ENCODE measurements at places on chromosomes 4 and X.

GRCh38 chr4:15683143-15683495 lies 1.5 kb downstream of the FAM200B start:
- H3K27ac ChIP-seq = no peak overlapping the region
- peaks cover 17% of the 10 kb centered on the region for H3K4me1 ChIP-seq
- no peaks in the 10 kb centered on the region for H3K27me3 ChIP-seq
- H3K36me3 ChIP-seq = peaks cover 13% of the 10 kb centered on the region
- DNase-seq = no peak

DNA sequence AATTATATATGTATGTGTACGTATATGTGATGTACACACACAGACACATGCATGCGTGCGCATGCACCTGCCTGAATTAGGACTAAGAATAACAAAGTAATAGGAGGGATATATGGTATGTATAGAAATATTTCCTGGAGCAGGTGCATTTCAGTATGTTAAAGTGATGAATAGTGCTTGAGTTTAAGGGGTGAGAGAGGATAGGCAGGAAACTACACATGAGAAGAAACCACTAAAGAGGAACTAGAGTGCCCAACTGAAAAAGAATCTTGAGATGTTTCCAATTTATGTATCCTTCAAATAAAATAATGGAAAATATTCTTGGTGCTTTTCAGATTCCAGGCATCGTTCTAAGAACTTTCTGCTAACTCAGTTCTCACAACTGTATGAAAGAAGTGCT lies 52.6 kb upstream of the UNC5C start:
- H3K36me3 ChIP-seq = no peaks in the 10 kb centered on the region
- DNase-seq = no peak
- no peaks in the 10 kb centered on the region for H3K4me1 ChIP-seq
- H3K27ac ChIP-seq = no peak overlapping the region
- H3K27me3 ChIP-seq = no peaks in the 10 kb centered on the region
- H3K4me3 ChIP-seq = no peak overlapping the region

GRCh38 chr4:10168151-10168550 lies 51.6 kb upstream of the WDR1 start:
- no peak for DNase-seq
- no peaks in the 10 kb centered on the region for H3K36me3 ChIP-seq
- H3K27me3 ChIP-seq = peaks cover 8% of the 10 kb centered on the region
- H3K4me1 ChIP-seq = no peaks in the 10 kb centered on the region
- H3K4me3 ChIP-seq = no peak overlapping the region

DNA sequence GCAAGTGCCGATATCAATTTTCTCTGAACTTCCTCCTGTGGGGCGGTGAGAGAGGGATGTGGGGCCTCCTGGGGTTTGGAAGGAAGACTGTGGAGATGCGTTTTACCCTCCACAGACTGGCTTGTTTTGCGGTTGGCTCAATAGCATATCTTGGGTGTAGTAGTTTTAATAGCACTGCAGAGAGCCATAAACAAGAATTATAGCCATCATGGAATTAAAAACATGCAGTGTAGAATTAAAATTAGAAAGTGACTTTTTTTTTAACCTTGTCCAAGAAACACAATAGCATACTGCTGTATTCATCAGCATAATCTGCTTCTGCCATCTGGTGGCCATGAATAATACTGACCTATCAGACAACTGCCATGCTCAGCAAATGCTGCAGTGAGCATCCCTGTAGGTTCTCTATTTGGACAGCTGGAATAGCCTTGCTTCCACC lies 47.3 kb upstream of the SCML1 start:
- peaks cover 4% of the 10 kb centered on the region for H3K27me3 ChIP-seq
- no peak overlapping the region for H3K27ac ChIP-seq
- no peak overlapping the region for H3K4me3 ChIP-seq
- H3K4me1 ChIP-seq = no peaks in the 10 kb centered on the region
- H3K36me3 ChIP-seq = no peaks in the 10 kb centered on the region
- DNase-seq = peak; percentile 0

GRCh38 chr4:128571747-128572146 lies 237.8 kb upstream of the JADE1 start:
- H3K4me3 ChIP-seq = no peak overlapping the region
- no peak overlapping the region for H3K27ac ChIP-seq
- peaks cover 5% of the 10 kb centered on the region for H3K27me3 ChIP-seq
- no peaks in the 10 kb centered on the region for H3K36me3 ChIP-seq
- H3K4me1 ChIP-seq = no peaks in the 10 kb centered on the region

DNA sequence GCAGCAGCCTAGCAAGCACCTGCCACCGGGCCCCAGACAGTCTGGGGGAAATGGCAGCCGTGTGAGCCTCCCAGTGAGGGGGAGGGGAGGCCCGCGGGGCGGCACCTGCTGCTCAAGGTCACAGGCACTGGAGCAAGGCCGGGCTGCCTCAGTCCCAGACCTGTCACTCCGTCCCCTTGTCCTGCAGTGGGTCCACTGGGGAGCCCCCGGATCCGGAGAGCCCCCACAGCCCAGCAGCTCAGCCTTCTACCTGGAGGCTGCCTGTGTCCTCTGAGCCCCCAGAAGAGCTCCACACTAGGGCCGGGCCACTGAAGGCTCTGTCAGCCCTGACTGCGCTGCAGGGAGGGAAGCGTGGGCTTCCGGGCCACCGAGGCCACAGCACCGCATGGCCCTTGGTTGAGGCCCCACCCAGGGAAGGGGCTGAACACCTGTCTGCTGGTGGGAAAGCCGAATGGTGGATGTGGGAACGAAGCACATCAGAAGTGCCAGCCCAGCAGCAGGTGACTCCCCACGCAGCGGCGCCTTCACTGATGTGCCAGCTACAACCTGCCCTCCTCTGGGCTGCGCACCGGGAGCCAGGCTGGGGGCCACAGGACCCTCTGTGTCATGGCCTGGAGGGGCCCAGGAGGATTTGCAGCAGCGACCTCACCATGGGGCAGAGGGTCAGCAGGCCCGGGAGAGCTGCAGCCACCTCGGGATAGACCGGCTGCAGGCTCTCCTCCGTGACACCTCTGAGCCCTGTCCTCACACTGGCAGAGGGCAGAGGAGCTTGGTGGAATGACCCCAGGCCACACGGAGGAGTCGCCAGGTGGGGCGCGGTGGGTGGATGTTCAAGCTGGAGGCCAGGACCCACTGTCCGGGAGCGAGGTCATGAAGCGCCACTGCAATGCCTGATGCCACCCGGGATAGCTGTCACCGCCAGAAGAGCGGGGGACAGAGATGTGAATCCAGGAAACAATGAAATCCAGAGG lies 35.0 kb upstream of the MXD4 start:
- H3K27ac ChIP-seq = peak overlapping the region; percentile 76
- H3K4me3 ChIP-seq = peak overlapping the region; percentile 50
- no peak for DNase-seq
- peaks cover 1% of the 10 kb centered on the region for H3K27me3 ChIP-seq
- H3K36me3 ChIP-seq = no peaks in the 10 kb centered on the region

DNA sequence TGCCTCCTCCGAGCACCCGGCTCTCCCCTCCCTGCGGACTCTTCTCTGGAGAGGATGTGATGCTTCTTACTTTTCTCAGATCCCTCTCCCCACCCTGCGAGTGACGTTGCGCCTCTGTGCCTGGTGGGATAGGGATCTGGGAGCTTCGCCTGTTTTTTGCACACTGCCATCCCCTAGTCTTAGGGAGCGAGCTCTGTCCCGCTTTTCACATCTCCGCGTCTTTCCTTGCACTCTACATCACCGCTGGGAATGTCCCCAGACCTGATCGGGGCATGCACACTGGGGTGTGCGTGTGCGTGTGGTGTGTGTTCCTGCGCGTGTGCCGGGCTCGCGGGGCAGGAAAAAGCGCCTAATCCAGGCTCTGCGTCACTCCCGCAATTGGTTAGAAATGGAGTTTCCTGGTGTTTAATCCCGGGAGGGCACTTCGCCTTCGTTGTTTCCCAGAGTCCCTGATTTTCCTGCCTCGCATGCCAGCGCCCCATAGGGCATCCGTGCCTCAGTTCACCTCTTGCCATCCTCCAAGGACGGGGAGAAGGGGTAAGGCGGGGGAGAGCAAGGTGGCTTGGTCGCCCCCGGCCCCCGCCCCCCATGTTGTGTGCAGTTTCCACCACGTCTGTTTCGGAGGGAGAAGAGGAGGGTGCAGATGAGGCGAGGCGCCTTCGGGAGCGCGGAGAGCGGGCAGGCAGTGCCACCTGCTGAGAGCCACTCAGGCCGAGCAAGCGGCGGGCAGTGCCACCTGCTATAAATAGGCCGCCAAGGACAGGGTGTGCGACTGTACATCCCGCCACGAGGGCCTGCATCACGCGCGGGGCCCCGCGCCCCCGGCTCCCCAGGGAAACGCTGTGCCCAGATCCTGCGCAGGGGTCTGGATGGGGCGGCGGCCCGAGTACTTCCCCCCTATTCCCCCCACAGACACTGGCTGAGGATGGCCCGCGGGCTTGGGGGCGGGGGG lies 759 bp upstream of the TBC1D1 start:
- H3K27me3 ChIP-seq = no peaks in the 10 kb centered on the region
- peaks cover 29% of the 10 kb centered on the region for H3K4me1 ChIP-seq
- H3K4me3 ChIP-seq = peak overlapping the region; percentile 90
- DNase-seq = peak; percentile 14
- H3K27ac ChIP-seq = peak overlapping the region; percentile 55
- no peaks in the 10 kb centered on the region for H3K36me3 ChIP-seq

DNA sequence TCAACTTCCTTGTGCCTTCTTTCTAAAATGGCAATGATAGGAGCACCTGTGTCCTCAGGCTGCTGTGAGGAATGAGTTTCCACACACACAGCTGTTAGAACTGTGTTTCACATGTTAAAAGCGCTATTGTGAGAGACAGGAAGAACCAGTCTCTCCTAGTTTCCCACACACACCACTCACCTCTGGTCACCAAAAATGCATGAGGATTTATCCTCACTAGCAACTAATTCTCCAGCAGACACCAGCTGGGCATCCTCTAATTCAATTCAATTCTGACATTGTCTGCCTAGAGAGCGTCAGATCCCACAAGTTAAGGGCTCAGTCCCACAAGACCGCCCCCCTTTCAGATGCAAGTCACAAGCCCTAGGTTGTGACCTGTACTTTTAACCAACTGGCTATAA lies 29.0 kb upstream of the SLC2A9 start:
- H3K27me3 ChIP-seq = no peaks in the 10 kb centered on the region
- H3K4me3 ChIP-seq = no peak overlapping the region
- H3K4me1 ChIP-seq = peaks cover 3% of the 10 kb centered on the region

GRCh38 chr4:184822356-184822755 lies 3.4 kb downstream of the ACSL1 start:
- H3K36me3 ChIP-seq = no peaks in the 10 kb centered on the region
- no peak overlapping the region for H3K27ac ChIP-seq
- DNase-seq = no peak

- H3K27ac ChIP-seq = no peak within 1 kb of the TSS
- no peaks in the 10 kb centered on the region for H3K4me1 ChIP-seq
- no peaks in the 10 kb centered on the region for H3K27me3 ChIP-seq
- no peaks in the 10 kb centered on the region for H3K36me3 ChIP-seq
Measured at GRCh38 chrX:148500423-148501385, at the start of gene AFF2. AFF2 (plus strand) TSS chrX:148500617; CDS start chrX:148501098, 481 bp downstream.

GRCh38 chrX:20274121-20274520 lies 7.4 kb upstream of the RPS6KA3 start:
- no peak overlapping the region for H3K27ac ChIP-seq
- H3K36me3 ChIP-seq = no peaks in the 10 kb centered on the region
- no peak overlapping the region for H3K4me3 ChIP-seq
- peaks cover 7% of the 10 kb centered on the region for H3K4me1 ChIP-seq
- no peak for DNase-seq

DNA sequence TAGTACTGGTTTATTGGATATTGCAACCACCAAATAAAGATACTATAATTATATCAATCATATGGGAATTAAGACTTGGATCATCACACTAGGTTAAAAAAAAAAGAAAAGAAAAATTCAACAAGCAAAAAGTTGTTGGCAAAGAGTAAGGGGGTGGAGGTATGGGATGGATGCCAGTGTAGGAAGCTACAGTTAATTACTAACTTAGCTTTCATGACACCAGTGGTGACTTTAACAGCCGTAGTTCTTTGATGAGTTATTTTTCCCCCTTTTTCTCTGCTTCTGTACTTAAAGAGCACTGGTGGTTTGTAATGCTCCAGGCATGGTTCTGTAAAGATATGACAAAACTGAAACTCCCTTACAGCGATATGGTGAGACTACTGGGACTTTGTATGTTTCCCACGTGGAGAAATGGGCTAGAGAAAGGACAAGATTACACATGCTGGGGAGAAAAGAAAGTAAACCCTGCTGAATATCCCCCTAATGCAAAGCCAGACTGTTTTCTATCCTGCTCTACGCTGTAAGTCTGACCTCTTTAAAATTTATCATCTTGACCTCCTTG lies 210.8 kb downstream of the SPOCK3 start:
- no peak overlapping the region for H3K4me3 ChIP-seq
- no peaks in the 10 kb centered on the region for H3K27me3 ChIP-seq
- no peaks in the 10 kb centered on the region for H3K36me3 ChIP-seq
- DNase-seq = no peak
- H3K27ac ChIP-seq = no peak overlapping the region

DNA sequence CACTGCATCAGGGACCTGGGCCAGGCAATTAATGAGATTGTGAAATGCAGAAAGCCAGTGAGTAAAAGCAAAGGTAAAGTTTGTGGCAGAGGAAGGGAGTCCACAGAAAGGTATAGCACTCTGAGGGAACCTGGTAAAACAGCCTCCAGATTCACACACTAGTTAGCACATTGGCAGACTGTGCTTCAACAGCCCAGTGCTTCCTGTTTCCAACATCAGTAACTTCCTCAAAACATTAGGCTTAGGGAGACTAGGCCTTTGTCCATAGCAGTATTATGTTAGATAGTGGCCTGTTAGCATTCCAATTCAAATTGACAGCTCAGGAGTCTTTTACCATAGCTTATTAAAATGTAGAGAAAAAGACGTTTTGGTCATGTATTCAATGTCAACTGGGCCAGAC lies 582.6 kb upstream of the ACTRT1 start:
- no peak overlapping the region for H3K4me3 ChIP-seq
- no peaks in the 10 kb centered on the region for H3K36me3 ChIP-seq
- H3K27me3 ChIP-seq = no peaks in the 10 kb centered on the region

DNA sequence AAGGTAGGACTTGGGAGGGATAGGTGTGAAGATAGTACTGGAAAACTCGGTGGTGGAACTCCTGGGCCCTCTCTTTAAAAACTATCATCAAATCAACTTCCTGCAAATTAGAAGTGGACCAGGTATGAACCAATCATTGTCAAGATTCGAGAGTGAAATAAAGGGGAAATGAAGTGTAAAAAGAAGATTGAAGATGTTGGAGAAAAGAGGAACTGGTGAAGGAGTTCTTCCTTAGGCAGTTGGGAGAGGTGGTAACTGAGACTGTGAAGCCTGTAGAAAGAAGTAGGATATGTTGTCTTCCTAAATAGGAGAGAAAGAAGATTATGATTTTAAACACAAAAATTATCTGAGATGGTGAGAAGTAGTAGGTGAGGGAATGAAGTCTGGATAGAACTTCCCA lies 212.2 kb downstream of the PPP1R2C start:
- DNase-seq = no peak
- no peaks in the 10 kb centered on the region for H3K36me3 ChIP-seq
- peaks cover 7% of the 10 kb centered on the region for H3K4me1 ChIP-seq

DNA sequence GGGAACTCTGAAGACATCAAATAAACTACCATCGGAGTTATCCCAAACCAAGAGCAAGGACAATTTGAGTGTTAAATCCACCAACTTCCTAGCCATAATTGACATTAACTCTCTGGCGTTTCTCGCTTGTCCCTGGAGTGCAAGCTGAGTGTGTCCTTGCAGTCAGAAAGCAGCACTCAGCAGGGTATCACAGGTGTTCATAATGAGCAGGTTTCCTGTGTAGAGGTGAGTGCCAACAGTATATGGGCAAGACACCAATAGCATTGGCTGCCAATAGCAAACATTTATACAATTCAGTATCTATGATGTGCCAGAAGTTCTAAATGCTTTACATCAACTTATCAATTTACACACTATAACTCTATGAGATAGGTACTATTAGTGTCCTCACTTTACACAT lies 11.2 kb downstream of the BLTP1 start:
- H3K27me3 ChIP-seq = no peaks in the 10 kb centered on the region
- no peak overlapping the region for H3K4me3 ChIP-seq
- no peak for DNase-seq
- H3K27ac ChIP-seq = peak overlapping the region; percentile 43
